Activated CD8-positive, alpha-beta memory T cell treated with anti-CD3 and anti-CD28 coated beads for 4 hours (primary cell): ENCODE measurements at places on chromosomes 12 and 14.

GRCh38 chr14:51616724-51617409, 34.8 kb upstream of the FRMD6 start:
- no peak for DNase-seq

DNA sequence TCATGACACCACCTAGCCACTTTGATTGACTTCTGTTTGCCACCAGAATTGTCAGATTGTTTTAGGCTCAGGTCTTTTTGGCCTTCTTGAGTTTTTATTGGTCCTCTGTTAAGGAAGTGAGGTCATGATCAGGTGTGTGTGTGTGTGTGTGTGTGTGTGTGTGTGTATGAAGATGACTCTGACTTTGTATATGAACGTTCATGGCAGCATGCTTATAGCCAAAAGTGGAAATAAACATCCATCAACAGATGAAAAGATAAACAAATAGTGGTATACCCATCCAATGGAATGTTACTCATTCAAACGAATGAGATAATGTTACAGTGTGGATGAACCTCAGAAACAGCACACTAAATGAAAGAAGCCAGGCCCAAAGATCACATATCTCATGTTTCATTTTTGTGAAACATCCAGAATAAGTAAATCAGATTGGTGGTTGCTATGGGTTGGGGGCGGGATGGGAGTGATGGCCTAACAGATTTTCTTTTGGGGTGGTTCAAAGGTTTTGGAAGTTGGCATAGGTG, 258.6 kb downstream of the KTN1 start:
- no peak for DNase-seq

DNA sequence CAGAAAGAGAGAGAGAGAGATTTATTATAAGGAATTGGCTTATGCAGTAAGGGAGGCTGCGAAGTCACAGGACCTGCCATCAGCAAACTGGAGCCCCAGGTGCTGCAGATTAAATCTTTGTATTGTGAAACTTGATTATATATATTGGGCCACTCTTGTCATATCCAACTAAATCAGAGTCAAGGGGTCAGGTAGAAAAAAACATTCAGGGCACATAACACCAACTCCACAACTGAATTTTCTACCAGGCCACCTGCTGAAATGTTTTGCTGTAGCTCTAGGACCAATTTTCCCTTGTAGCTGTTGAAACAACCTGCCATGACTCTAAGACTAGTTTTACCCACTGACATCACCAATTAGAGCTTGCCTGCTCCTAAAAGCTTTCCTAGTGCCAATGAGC, 1240.8 kb downstream of the SLC16A7 start:
- DNase-seq = no peak

- no peak for DNase-seq
Measured at GRCh38 chr14:75064205-75064567, 362 bp upstream of the ACYP1 start.

DNA sequence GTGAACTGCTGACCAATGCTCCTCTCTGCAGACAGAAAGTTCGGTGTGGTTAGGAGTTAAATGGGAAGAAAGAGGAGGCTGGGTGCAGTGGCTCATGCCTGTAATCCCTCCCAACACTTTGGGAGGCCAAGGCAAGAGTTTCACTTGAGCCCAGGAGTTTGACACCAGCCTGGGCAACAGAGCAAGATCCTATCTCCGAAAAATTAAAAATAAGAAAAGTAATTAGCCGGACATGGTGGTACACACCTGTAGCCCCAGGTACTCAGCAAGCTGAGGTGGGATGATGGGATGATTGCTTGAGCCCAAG, 19.0 kb downstream of the ATXN2 start:
- DNase-seq = no peak

DNA sequence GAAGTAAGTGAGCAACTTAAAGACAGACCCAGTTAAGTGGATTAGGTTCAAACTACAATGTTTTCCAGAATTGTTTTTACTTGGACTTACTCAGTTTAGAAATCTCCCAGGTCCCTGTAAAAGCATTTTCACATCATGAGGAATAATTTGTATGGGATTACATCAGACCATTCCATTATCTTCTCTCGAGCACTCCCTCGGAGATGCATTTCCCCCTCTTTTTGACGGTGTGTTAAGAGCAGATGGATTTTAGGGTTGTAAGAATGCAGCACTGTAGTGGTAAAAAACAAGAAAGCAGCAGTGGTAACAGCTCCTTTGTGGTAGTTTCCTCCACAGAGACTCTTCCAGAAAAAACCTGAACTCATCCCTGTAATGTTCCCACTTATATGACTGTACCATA, 488.4 kb downstream of the BCAT1 start:
- no peak for DNase-seq

- DNase-seq = no peak
Measured at GRCh38 chr14:87813686-87814085, 179.3 kb downstream of the GALC start.

GRCh38 chr12:6088921-6089747, 35.3 kb downstream of the VWF start:
- DNase-seq = no peak

- DNase-seq = no peak
Measured at GRCh38 chr12:104263580-104264358, 39.8 kb upstream of the EID3 start.

DNA sequence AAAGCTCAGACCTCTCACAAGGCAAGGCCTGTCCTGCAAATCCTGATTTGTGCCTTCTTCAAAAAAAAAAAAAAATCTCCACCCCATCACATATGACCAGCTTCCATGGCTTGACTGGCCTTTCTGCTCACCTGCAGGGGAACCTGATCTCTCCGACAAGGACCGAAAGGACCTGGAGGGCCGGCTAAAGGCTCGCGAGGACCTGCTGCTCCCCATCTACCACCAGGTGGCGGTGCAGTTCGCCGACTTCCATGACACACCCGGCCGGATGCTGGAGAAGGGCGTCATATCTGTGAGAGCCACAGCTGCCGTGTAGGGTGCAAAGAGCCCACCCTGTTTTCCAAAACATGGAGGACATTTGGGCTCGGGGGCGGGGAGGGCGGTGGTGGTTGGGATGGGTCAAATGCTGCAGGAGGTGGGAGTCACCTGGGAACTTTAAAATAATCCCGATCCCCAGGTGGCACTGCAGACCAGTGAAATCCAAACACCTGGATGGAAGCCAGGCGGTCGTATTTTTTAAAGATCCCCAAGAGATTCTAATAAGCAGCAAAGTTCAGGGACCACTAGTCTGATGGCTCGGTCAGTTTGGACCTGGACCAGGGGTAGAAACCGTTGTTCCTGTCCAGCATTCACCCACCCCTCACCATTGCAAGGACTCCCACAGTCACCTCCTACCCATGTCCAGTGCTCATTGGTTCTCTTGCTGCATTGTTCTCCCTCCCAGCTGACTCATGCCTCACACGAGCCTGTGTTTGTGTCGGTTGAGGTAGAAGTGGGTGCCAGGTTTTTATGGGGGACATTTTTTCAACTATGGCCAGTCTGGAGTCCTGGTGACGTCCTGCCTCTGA, 44.8 kb downstream of the FOXN4 start:
- no peak for DNase-seq

DNA sequence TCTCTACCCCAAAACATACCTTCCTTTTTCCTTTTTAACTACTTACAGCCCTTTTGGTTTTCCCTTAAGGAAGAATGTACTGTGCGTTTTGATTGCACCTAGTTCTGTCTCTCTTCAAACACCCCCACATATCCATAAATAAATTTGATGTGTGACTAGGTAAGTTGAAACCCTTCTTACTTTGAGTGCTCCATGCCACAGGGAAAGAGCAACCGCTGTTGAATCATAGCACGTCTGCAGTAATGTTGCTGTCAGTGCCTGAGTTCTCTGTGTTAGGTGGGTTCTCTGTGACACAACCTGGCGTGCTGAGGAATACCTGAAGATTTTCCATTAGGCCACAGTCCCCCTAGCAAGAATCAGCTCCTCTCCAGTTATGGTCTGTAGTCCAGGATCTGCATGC, 102.1 kb downstream of the FIGNL2 start:
- no peak for DNase-seq

- no peak for DNase-seq
Measured at GRCh38 chr14:64688811-64689281, 15.4 kb upstream of the PLEKHG3 start.

- no peak for DNase-seq
Measured at GRCh38 chr14:96808619-96809406, 11.6 kb downstream of the VRK1 start.

DNA sequence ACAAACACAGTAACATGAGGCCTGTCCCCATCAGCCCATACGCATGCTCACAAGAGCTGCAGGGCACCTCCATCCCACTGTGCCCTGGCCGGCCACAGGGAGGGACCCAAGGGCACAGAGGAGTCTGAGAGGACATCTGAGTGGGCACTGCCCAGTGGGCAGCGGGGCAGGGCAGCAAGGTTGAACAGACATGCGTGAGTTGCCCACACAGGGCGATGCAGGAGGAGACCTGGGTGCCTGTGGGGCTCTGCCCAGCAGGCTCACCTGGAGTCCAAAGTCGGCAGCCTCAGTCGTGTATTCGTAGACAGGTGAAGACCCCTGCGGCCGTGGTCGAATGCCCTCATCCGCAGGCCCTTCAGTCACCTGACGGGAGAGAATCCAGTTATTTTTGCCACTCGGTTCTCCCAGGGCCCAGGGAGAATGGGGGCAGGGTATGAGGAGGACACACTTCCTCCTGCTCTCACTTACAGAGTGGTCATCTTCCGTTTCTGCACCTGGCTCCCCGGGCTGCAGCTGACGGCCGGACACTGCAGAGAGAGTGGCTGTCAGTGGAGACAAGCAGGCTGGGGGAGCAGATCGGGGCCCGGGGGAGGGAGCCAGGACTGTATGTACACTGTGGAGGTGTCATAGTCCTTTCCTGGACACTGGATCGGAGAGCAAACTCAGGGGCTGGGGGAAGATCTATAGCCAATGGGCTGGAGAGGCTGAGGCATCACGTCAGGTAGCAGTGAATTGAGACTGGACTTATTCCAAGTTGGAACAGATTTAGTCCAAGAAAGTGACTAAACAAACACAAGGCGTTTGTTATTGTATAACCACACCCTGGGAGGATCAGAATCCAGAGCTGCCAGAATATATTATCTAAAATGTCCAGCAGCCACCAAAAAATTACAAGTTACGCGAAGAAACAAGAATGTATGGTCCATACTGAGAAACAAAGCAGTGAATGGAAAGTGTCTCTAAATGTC, 20.7 kb downstream of the AHNAK2 start:
- no peak for DNase-seq

GRCh38 chr14:31934767-31935266, 142.3 kb upstream of the ARHGAP5 start:
- DNase-seq = no peak

GRCh38 chr14:76574416-76575095, 186.7 kb upstream of the VASH1 start:
- DNase-seq = no peak

DNA sequence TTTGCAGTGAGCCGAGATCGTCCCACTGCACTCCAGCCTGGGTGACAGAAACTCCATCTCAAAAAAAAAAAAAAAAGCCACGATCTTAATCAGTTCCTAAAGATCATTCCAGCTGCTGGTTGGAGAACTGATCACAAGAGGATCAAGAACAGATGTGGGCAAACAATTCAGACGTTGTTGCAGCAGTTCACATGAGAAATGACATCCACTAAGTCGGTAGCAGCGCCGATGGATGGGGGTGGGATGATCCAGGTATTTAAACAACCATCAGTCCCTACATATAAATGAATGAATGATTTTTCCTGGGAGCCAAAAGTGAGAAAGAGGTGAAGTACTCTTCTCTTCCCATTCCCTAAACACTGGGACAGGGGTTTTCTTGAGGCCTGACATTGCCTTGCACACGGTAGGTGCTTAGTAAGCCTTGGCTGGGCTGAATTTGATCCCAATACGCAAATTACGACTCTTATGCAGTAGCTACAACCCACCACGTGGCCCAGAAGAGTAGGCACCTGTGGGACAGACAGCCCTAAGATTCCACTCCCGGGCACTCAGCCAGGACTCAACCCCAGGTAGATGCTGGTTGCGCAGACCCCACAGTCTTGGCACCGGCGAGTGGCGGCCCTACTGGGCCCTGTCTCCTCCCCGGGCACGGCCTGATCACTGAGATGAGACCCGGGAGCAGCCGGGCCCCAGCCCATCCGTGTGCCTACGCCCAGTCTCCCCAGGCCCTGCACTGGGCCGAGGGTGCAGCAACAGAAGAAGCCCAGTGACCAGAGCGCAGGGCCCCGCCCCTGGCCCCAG, 565 bp downstream of the SPRYD3 start:
- DNase-seq = no peak

GRCh38 chr12:111188436-111188835, 180.5 kb downstream of the PHETA1 start:
- DNase-seq = no peak

DNA sequence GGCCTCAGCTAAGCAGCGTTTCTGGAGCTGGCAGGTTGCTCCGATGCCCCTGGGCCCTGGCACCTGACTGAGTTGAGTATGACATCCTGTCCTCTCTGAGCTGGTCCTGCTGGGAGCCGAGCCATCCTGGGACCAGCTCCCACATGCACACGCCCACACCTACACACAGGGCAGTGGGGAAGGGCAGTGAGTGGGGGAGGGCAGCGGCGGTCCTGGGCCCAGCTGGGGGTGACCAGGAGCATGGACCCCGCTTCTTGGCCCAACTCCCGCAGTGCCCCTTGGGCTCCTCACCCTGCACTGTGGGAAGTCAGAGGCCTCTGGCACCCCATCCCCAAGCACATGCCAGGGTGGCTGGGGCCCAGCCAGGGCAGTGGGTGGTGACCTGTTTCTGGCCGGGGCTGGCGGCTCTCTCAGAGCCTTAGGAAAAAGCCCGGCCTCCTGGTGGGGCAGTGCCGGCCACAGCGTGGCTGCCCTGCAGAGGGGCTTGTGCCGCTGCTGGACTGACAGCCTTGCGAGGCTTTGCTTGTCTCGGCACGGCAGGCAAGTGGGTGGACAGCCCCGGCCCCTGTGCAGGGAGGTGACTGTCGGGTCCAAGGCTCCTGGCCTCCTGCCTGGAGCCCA, 5.9 kb upstream of the CRIP2 start:
- no peak for DNase-seq

- DNase-seq = no peak
Measured at GRCh38 chr12:54360717-54361456, 3.4 kb downstream of the GPR84 start.

GRCh38 chr14:91996948-91997371, 42.9 kb downstream of the TRIP11 start:
- no peak for DNase-seq

DNA sequence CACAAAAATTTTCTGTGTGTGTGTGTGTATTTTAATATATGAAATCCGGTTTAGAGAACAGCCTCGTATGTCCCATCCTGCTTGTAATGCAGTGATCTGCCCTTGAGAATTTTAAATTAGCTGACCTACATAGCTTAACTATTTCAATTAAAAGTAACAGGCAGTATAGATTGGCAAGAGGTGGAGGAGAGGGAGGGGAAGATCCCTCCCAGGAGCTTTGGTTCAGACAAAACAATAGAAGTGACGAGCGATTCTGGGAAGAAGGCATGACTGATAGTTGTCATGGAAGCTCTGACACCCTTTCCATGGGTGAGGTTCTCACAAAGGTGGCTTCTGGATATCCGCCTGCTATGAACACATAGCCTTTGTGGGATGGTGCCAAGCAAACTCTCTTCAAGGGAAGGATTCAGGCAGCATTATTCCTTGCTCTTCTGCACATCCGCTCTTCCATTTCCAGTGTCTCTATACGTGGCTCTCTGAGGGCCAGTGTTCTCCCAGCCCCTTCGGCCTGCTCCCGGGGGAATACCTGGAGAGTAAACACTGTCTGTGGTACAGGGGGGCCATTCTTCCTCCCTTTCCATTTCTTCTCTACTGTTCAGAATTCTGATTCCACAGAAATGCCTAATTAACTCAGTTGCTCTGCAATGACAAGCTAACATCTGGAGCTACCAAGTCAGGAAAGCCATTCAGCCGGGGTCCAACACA, 182.0 kb downstream of the CACNA1C start:
- no peak for DNase-seq

GRCh38 chr14:92866901-92867865, 55.8 kb upstream of the CHGA start:
- no peak for DNase-seq

- DNase-seq = no peak
Measured at GRCh38 chr12:21718944-21719650, 55.4 kb downstream of the KCNJ8 start.
